ENCODE measurements at places on chromosomes 11 and 22. TPM values are rescaled to one million over a fixed set of nuclear protein-coding genes. Genes with fewer than 3 reads are reported as not detected.

Gene XKR3
- 0.06 TPM for total RNA-seq

Gene GLB1L2
- total RNA-seq: not detected

Gene GAS2
- 2.0 TPM for total RNA-seq

Gene ELFN2
- not detected for total RNA-seq

Gene CCDC87
- 0.44 TPM for total RNA-seq

Gene ANKK1
- 0.06 TPM for total RNA-seq

Gene BAIAP2L2
- total RNA-seq: 2.0 TPM

Gene CECR2
- total RNA-seq: under 0.01 TPM

Gene BANF1
- 25.9 TPM for total RNA-seq

Gene FADS3
- total RNA-seq: 131 TPM

Gene ELP4
- 14.5 TPM for total RNA-seq

Gene PPME1
- total RNA-seq: 27.9 TPM

Gene NNMT
- total RNA-seq: 311 TPM

Gene GDPD4
- total RNA-seq: not detected

Gene OR5P2
- not detected for total RNA-seq

Gene B3GAT3
- 39.9 TPM for total RNA-seq

Gene TRIM6
- 2.9 TPM for total RNA-seq

Gene SHANK2
- total RNA-seq: 2.6 TPM

Gene CDHR5
- not detected for total RNA-seq

Gene MAJIN
- total RNA-seq: not detected

Gene ABTB2
- total RNA-seq: 3.1 TPM

Gene APOL5
- not detected for total RNA-seq

Gene CCDC82
- total RNA-seq: 19.1 TPM

Gene NUP50
- 29.8 TPM for total RNA-seq

Gene KRTAP5-1
- total RNA-seq: not detected

Gene GDPD5
- 5.5 TPM for total RNA-seq

Gene CARNS1
- total RNA-seq: 0.13 TPM

Gene CD3G
- total RNA-seq: not detected

Gene C11orf86
- not detected for total RNA-seq

Gene TPBGL
- not detected for total RNA-seq

Measured in aortic smooth muscle cell (primary cell).